ENCODE measurements at places on chromosomes 4 and X.

- no peak for DNase-seq
Observed at GRCh38 chrX:111609206-111609605, 71.8 kb upstream of the ALG13 start.

- no peak for DNase-seq
Observed at GRCh38 chrX:127390316-127390715, 570.8 kb downstream of the PRR32 start.

DNA sequence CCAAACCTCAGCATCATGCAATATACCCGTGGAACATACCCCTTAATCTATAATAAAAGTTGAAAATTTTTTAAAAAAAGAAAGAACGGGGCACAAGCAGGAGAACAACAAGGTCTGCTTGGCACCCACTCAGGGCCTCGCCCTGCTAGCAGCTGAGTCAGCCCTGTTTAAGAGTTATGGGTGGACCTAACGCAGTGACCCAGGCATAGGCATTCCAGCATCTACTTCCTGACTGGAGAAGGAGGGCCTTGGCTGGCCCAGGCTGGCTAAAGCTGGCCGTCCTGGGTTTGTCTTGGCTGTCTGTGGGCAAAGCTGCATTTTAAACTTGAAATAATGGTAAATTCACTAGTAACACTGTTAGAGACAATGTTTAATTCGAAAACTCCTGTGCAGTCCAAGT is 236.7 kb upstream of the PGRMC2 start:
- DNase-seq, result no peak

DNA sequence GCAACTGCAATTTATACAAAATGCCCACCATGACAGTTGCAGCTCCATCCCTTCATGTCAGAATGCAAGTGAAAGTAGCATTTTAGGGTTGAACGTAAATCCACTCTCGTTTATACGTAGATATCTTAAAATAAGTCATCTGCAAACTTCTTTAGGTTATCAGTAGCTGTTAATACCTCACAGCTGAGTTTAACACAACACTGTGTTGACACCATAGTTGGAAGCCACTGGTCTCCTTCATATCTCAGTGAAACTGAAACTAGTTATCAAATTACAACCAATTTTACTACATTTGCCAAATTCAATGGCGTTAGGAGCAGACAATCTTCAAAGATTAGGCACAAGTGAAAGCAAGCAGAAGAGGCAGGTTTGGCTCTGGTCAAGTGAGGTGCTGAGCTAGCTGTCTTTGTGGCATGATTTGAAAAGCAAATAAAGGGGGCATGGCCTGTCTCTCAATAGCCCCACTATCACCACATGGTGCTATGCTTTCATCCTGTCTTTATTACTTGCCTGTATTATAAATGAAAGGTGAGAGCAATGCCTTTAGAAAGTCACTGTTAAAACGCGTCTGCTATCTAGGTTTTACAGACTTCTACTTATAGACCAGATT is 12.3 kb downstream of the PPP3CA start:
- DNase-seq, result no peak

- no peak for DNase-seq
Observed at GRCh38 chr4:95213366-95213765, 335.4 kb downstream of the UNC5C start.

- DNase-seq, result no peak
Observed at GRCh38 chr4:138614398-138615142, 372.4 kb upstream of the SLC7A11 start.

- DNase-seq, result no peak
Observed at GRCh38 chr4:88575186-88575585, 17.1 kb upstream of the HERC3 start.
